Aorta (tissue), 5 donors: ENCODE measurements at places on chromosomes 7 and 10. TPM values are rescaled to one million over a fixed set of nuclear protein-coding genes. Genes with fewer than 3 reads are reported as not detected.

The LIPN gene
- polyA plus RNA-seq = 0.43 TPM

The IDI2 gene
- polyA plus RNA-seq = not detected

The PPIF gene
- polyA plus RNA-seq = 11.1 TPM

The C7orf25 gene
- polyA plus RNA-seq = 5.0 TPM

The COL17A1 gene
- 1.5 TPM for polyA plus RNA-seq

The KNDC1 gene
- 0.05 TPM for polyA plus RNA-seq

The CDH23 gene
- 0.50 TPM for polyA plus RNA-seq

The RARRES2 gene
- 198 TPM for polyA plus RNA-seq

The UPP1 gene
- 63.0 TPM for polyA plus RNA-seq

The CHAT gene
- polyA plus RNA-seq = not detected

The DIP2C gene
- polyA plus RNA-seq = 9.0 TPM

The SPDYE11 gene
- polyA plus RNA-seq = not detected

The PPP1R17 gene
- not detected for polyA plus RNA-seq

The CAV2 gene
- 89.8 TPM for polyA plus RNA-seq

The GPR26 gene
- not detected for polyA plus RNA-seq

The REEP3 gene
- polyA plus RNA-seq = 20.9 TPM
